ENCODE measurements at places on chromosomes 3 and 15.

- no peak for DNase-seq
Measured at GRCh38 chr3:106018929-106019550, 150.2 kb upstream of the CBLB start.

- DNase-seq, result no peak
Measured at GRCh38 chr3:87973906-87974305, 84.9 kb downstream of the CGGBP1 start.

GRCh38 chr3:9809615-9810432 is at the start of gene TTLL3:
TTLL3 (plus strand) TSS chr3:9810262; CDS start chr3:9810662, 400 bp downstream.
- DNase-seq, result no peak

DNA sequence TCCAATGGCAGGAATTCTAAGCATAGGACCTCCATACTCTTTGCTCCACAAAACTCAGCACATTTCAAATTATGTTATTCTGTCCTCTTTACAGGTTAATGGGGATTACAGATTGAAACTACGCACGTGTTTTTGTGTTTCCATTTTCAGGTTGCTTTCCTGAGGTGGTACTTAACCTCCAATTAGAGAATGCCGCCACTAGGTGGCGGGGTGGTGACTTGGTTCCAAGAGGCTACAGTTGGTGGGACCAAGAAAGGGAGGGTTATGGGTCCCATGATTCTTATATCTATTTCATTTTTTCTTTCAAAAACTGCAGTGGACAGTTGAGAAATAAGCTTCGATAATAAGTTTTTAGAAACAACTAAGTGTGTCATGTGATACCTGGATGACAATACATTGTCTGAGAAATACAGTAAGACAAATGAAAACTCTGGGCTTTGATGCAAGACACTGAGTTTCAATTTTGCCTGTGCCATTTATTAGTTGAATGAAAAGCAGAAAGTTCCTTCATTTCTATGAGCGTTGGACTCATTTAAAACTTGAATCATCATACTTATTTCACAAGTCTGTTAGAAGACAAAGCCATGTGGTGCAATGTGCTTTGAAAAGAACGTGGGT is 539.0 kb downstream of the FGF12 start:
- no peak for DNase-seq

DNA sequence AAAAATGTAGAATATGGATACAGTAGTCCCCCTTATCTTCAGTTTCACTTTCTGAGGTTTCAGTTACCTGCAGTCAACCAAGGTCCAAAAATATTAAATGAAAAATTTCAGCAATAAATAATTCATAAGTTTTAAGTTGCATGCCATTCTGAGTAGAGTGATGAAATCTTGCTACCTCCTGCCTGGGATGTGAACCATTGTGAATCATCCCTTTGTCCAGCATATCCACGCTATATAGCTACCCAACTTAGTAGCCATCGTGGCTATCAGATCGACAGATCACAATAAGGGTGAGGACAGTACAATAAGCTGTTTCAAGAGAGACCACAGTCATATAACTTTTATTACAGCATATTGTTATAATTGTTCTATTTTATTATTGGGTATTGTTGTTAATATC is 1.2 kb upstream of the LARS2 start:
- no peak for DNase-seq

- DNase-seq, result no peak
Measured at GRCh38 chr15:94131875-94132274, 99.5 kb upstream of the MCTP2 start.

DNA sequence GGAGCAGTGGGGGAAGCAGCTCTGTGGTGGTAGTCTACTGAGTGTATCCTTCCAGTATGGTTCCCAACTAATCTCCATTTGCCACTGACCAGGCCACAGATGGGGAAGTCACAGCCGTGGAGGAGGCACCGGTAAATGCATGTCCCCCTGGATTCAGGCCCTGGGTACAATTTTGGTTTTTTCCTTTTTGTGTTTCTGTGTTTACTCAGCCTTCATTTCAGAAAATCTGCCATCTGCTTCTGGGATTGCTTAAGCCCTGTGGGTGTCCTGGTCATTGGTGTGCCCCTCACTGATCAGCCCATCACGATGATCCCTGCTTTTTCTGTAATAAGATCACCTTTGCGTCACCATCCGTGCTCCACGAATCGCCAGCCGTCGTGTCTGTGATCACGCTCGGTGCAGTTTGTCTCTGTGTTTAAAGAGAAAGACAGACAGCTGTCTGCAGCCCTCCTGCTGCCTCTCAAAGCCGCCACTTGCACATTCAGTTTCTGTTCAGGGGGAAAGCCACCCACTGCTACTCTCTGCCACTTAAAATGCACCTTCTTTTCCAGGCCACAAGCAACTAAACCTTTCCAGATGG is 68.9 kb downstream of the DNASE1L3 start:
- DNase-seq, result peak; percentile 60

- DNase-seq, result no peak
Measured at GRCh38 chr3:155075200-155075599, 4.9 kb upstream of the MME start.

GRCh38 chr15:29756358-29757267 is 65.7 kb downstream of the TJP1 start:
- DNase-seq, result no peak

- DNase-seq, result no peak
Measured at GRCh38 chr3:20458994-20459716, 273.1 kb upstream of the SGO1 start.

GRCh38 chr3:73485877-73486330 is 138.8 kb downstream of the PDZRN3 start:
- DNase-seq, result no peak

- DNase-seq, result peak; percentile 67
Measured at GRCh38 chr3:13513051-13513912, 33.2 kb downstream of the HDAC11 start.

DNA sequence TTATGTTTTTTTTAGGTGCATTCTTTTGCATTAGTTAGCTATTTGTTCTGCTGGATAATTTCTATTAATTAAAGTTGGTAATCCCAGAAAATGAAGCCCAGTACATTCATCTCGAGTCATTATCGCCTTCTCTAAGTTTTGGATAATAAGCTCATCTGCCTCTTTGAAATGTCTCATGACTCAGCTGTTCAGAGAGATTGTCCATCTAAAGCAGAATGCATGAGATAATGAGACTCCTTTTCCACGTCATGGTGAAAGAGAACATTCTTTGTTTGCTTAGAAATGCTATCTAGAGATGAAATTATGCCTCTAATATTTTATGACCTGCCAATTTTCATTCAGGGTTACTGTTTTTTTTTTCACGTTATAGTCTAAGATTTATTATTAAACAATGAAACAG is 374.7 kb upstream of the GOLIM4 start:
- no peak for DNase-seq

DNA sequence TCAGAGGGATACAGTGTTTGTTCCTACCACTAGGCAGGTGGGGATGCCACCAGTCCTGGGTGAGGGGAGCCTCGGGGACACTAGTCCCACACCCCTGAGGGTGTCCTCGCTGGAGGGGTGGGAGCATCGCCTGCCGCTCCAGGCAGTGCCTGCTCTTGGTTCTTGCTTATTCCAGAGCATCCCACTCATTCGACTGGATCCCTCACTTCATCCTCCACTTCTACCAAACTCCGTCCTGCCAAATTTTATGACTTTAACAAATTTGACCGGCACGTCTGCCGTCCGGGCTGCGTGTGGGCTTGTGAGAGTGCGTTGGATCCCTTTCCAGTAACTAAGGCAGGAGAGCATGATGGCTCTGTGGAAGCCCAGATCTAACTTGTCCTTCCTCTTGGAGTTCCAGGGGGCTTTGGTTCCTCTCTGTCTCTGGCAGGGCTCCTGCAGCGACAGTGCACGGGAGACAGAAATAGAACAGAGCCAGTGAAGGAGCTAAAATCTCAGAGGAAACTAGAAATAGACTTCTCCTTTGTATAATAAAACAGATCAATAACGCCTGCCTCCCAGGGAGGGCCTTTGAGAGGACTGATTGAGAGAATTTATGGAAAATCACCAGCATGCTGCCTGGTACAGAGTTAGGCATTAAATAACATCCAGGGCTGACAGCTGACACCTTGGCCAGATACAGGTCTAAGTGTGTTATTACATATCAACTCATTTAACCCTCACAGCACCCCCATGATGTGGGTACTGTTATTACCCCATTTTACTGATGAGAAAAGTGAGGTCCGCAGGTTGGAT is 34.5 kb downstream of the MGLL start:
- no peak for DNase-seq

- DNase-seq, result no peak
Measured at GRCh38 chr15:78620021-78620526, 722 bp downstream of the CHRNA3 start.

DNA sequence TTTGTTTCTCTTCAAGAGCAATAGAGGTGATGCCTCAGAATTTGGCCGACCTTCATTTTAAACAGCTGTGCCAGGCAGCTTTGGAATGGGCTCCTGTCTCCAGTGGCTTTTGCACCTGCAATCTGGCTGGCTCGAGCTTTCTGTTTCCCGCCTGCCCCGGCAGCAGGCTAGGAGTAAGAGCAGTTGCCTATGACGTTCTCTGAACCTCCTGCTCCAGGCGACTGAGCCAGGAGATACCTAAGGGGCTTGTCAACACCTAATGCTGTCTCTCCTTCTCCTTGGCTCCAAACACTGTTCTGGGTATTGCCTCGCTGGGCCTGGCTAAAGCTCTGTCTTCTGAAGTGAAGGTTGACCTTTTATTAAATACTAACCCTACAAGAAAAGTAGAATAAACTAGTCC is 229.9 kb downstream of the LRRN1 start:
- DNase-seq, result peak; percentile 69

DNA sequence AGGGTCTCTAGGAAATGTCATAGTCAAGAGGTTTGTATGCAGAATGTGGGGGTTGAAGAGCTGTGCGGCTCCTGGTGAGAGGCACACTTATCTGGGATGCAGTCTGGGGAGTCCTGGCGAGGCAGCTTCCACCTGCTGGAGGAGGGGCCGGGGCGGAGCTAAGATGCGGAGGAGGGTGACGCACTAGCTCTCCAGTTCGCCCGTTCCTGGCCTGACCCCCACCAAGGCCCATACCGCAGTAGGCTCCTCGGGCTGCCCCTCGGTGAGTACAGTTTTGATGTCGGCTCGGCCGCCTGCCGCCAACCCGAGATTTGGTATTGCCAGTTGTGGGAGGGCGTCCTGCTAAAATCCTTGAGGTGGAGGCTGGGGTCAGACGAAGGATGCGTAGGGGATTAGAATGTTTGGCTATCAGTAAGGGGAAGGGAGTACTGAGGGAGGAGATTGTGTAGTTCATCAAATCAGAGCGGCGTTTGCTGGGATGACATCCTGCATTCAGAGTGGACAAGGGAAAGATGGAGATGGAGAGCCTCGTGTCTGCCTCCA is at the start of gene SCG5:
Gene SCG5, plus strand, starts transcription at position 194 of the 543 bp plus-strand sequence. CDS start 1,883 bp downstream, outside the sequence.
- DNase-seq, result no peak

DNA sequence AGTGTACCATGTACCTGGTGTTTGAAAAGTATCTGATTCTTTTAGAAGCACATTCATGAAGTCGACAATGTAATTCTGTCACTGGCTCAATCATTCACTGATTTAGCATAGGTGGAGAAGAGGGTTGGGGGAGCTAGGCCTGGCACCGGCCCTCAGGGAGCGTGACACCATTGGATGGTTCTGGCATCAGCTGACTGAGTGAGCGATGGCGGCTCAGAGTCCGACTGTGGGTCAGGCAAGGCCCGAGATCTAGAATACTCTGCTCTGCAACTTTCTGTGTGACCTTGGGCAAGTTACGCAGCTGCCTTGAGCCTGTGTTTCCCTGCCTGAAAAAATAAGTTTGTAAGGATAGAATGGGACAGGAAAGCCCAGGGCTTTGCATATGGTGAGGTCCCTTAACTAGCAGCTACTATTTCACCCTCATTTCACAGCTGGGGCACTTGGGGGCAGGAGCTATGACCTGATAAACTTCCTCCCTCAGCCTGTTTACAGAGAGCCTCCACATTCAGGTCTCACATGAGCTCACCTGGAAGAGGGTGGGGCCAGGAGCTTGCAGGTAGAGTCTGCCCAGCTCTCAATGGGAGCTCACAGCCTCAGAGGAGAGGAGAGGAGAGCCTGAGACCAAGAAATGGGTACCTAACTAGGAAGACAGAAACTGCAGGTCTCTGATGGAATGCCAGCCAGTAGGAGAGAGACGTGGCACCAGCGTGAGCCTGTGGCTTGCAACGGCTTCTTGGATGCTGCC is 153.7 kb upstream of the TLE3 start:
- DNase-seq, result peak; percentile 34

- no peak for DNase-seq
Measured at GRCh38 chr3:138078096-138078495, 37.3 kb downstream of the DZIP1L start.

DNA sequence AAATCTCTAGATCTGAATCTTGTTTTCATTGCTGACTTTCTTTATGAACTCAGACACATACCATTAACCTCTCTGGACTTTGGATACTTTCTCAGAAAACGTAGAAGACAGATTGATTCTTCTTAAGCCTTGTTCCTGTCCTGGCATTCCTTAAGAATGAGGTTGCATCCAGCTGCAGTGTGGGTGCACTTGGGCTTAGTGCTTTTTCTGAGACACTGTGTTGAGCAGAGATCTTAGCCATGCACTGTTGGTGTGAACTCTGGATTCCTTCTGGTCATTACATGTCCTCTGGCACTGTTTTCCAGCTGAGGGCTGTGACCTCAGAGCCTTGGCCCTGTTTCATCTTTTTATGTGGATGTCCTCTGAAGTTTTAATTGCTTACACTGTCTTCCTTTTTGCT is 428.3 kb downstream of the CNTN4 start:
- DNase-seq, result no peak
